ENCODE measurements at places on chromosomes 3 and 15.
A peak's percentile ranks its signal among the peaks of the same experiment; 100 is the strongest.

GRCh38 chr3:141876891-141877621 is 613 bp downstream of the ATP1B3 start:
- peak; percentile 70 for DNase-seq

GRCh38 chr3:108818404-108818803 is 4.2 kb upstream of the TRAT1 start:
- peak; percentile 16 for DNase-seq

DNA sequence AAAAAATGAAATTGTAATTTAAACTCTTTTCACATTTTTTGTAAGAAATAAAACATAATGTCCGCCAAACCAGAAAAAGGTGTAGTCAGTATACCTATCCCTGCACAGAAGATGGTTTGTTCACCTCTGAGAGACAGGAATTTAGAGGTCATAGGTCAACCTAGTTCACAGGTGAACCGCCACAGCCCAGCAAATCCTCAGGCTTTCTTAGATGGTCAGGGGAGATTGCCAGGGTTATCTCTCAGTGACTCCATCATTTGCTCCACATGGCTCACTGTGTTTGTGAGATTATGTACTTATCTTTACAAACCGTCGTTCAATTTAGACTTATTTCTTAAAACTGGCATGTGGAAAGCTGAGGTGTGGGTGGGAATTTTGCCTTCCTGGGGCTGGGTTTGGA is 264.2 kb downstream of the GABRG3 start:
- DNase-seq = no peak

GRCh38 chr3:178434206-178434805 is 101.9 kb upstream of the KCNMB2 start:
- DNase-seq = no peak

GRCh38 chr3:107806536-107806935 is 283.8 kb downstream of the BBX start:
- DNase-seq = no peak

- no peak for DNase-seq
Observed at GRCh38 chr3:62723914-62724217, 151.3 kb downstream of the CADPS start.

DNA sequence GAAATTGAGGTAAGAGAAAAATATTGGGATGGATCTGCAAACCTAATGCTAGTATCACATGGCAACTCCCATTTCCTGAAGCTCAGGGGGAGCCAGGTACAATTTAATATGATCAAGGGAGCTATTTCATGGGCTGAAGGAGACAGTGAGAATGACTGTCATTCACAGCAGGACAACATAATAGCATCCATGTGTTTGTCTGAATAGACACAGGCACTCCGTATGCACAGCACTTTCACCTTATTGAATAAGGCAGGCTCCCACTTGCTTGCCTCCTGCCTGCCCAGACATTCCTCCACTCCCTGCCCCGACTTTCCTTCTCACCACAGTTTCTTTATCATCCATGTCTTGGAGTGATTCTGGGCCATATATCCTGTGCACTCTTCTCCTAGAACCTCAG is 156.6 kb upstream of the SLC24A5 start:
- no peak for DNase-seq

GRCh38 chr3:57910990-57911389 is 97.2 kb upstream of the FLNB start:
- no peak for DNase-seq

DNA sequence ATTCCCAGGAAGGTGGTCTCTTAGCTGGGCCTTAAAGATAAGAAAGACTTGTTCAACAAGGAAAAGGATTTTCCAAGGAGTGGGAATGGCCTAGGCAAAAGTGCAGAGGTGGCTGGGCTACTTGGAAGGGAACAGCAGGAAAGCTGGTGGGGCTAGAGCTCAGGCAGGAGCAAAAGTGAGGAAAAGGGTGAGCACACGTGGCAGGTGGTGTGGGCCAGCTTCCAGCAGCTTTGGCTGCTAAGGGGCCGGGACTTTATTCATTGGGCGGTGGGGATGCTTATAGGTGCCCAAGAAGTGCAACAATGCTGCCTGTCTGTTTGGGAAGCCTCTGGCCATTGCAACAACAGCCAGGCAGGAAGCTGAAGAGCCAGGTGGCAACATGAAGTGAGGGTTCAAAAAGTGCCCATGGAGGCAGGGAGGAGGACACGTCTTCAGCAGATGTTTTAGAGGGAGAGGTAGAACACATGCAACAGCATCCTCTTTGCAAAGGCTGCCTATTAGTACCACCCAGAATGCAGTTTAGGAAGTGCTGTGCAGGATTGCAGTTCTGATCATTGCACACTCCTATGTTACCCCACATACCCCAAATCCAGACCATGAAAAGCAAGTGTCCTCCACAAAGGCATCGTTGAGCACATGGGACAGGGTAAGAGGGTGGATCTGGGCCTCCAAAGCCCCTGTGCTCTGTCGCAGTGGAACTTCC is 13.8 kb downstream of the ALDH1A3 start:
- DNase-seq = no peak

GRCh38 chr15:98455904-98456303 is 192.4 kb upstream of the IGF1R start:
- DNase-seq = no peak

- DNase-seq = no peak
Observed at GRCh38 chr15:22888120-22888859, 49.8 kb downstream of the NIPA2 start.

DNA sequence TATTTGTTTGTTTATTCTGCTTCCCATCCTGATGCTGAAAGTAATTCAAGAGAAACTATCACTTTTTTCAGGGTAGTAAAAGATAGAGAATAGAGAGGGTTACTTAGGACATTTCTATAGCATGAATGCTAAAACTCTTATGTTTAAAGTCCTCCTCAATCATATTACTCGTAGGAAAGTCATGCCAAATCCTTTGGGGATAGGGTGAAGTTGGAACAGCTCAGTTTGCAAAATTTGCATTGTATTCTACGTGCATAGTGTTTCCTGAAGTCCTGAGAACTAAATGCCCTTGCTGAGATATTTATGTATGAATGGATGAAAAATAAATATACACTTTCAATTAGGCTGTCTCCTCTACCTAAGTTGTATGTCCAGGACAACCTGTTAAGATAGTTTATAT is 14.6 kb downstream of the PLSCR5 start:
- no peak for DNase-seq

- no peak for DNase-seq
Observed at GRCh38 chr3:149278911-149279310, 54.5 kb downstream of the TM4SF18 start.

DNA sequence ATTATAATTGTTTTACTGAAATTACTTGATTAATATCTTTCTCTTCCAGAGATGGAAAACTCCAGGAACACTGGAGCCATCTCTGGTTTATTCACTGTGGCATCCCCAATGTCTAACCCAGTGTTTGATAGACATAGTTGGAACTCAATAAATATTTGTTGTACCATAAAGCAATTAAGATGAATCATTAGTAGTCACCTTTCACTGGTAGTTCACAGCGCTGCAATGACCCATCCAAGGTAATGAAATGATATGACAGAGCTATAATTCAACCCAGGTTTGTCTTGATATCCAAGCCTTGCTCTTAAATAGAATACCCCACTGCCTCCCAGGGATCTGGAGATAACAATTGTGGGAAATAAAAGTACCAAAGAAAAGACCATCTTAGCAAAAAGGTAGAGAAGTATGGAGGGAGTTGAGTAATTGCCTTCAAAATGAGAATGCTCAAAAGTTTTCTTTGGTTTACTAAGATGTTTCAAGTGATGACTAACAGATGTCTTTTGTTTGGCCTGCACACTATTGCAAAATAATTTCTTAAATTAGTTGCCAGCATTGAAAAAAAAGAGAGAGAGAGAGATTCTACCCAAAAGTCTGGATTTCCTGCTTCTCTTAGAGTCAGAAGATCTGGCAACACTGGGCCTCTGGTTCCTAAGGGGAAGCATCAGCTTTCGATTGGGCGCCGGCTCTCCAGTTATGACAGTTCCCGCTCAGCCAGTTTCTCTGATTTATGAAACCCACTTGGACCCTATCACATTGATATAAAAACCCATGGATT is 348.5 kb downstream of the ERC2 start:
- no peak for DNase-seq

DNA sequence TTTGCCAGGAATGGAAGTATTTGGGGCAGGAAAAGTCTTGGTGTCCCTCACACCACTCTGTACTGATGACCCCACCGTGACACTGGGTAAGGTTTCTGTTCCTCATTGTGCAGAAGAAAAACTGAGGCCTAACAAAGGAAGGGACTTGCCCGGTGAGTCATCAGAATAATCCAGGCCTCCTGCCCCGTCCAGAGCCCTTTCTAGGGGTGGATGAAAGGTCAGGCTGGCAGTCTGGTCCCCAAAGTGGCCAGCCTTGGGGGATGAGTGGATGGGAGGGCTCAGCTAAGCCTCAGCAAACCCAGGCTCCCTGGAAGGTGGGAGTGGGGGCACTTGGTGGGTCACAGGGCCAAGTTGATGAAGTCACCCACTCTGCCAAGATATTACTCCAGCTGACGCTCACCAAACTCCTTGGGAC is 2.3 kb upstream of the DNAH1 start:
- DNase-seq = no peak
